ENCODE measurements at places on chromosomes 3 and 15.

DNA sequence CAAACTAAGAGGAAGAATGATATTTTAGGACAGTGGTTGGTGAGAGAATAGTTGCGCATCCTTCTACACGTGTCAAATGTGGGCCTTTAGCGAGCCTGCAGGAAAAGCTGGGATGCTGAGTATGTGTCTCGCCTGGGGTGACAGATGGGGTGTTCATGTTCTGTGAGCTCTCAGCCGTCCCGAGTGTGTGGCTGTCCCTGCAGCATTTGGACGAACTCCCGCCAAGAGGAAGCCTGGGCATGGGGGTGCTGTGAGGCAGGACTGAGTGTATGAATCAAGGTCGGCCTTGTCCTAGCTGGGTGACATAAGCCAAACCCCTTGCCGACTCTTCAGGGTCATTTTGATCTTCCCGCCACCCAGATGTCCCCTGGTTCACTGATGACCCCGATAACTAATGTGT is 94.8 kb downstream of the CACNA1D start:
- no peak for DNase-seq

DNA sequence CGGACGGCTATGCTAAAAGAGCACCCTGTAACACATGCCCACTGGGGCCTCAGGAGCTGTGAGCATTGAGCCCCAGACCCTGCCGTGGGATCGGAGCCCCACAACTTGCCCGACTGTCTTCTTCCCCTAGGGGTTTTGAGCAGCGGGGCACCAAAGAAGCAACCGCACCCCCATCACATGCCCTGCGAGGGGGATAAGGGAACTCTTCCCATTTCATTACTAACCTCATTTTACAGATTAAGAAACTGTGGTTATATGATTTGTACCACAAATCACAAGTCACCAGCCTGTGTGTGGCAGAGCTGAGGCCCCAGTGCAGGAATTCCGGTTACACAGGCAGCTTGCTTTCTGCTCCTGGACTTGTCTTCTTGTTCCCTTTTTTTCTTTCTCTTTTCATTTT is 86.2 kb downstream of the CD47 start:
- no peak for DNase-seq

- no peak for DNase-seq
Measured at GRCh38 chr3:123291404-123291803, 89.7 kb downstream of the SEC22A start.

GRCh38 chr3:68631850-68632545 is 300.3 kb downstream of the TAFA4 start:
- no peak for DNase-seq

DNA sequence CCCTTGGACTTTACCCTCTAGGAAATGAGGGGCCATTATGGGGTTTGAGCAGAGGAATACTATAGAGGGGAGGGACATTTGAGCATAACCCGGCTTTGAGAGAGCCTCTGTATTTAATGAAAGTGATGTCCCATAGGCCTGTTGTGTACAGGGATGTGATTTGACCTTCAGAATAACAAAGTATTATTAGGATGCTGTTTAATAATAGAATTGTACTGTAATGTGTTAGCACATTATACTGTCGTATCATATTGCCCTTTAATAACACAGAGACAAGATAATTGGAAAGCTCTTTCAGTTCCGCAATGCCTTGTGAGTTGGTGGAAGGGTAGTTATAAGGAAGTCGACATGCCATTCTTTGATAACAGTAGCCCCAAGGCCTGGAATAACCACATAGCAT is 328.3 kb downstream of the RYR3 start:
- no peak for DNase-seq

DNA sequence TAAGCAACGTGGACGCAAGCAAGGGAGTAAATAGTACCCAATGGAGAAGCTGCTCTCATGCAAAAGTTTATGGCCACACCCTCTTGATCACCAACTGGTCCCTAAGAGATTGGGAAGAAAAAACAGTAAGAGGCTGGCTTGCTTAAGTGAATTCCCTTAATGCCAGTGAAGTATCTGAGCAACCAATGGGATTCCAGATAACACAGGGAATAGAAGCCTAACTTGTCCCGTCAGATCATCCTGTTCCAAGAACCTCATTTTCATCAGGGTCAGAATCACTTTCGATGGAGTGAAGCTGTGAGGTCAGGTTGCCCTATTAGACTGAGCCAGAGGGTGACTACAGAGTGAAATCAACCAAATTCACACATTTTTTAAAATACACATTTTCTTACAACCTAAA is 104.3 kb downstream of the CD47 start:
- DNase-seq: no peak

GRCh38 chr15:98017150-98017964 is 56.9 kb downstream of the ARRDC4 start:
- no peak for DNase-seq

- no peak for DNase-seq
Measured at GRCh38 chr15:52551762-52552161, 17.1 kb downstream of the ARPP19 start.

DNA sequence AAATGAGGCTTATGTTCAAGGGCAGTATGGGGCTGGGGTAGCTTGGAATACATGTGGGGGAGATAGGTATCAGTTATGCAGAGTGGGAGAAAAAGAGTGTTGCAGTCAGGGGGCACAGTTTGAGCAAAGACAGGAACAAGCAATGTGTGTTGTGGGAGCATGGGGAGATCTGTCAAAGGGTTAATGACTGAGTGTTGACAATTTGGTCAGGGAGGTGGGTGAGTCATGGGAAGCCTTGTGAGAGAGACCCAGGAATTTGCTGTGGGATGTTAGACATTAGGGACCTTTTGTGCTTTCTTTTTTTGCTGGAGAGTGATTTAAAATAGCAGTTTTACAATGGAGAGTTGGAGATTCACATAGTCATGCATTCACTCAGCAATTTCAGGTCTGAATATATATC is 221.6 kb upstream of the NR2E3 start:
- no peak for DNase-seq

- no peak for DNase-seq
Measured at GRCh38 chr3:151816091-151816604, 2.2 kb downstream of the AADAC start.

DNA sequence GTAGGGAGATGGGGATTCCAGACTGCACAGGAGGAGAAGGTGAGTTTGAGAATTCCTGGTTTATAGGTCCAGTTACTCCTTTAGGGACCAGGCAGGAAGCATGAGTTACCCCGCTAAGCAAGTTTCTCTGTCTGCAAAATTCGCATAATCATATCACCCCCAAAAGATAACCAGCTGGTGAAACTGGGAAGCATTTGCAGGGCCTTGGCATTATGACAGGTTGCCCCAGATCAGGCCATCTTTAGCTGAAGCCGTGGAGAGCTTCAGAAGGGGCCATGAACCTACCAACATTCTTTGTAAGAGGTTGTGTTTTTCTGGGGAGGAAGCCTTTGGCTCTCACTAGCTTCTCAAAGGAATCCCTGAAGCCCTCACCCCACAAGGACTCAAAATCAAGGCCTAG is 29.4 kb downstream of the ATP2B2 start:
- no peak for DNase-seq

GRCh38 chr3:41026394-41027177 is 172.7 kb upstream of the CTNNB1 start:
- no peak for DNase-seq

DNA sequence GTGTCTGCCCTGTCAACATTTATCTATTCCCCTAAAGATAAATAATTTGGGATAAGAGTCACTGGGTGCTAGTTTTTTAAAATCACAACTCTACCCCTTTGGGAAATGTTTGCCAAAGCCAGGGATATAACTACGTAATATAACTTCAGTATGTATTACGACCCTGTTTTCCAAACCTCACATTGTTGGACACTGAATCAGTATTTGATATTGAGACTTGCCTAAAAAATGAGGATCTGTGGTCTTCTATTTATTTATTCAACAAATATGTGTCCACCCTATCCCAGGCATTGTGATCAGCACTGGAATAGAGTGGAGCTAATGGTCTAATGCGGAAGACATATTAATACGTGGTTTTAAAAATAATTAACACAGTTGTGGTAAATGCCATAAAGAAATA is 4.5 kb upstream of the MGA start:
- DNase-seq: no peak

- DNase-seq: no peak
Measured at GRCh38 chr3:117217355-117217754, 507.8 kb downstream of the TUSC7 start.

DNA sequence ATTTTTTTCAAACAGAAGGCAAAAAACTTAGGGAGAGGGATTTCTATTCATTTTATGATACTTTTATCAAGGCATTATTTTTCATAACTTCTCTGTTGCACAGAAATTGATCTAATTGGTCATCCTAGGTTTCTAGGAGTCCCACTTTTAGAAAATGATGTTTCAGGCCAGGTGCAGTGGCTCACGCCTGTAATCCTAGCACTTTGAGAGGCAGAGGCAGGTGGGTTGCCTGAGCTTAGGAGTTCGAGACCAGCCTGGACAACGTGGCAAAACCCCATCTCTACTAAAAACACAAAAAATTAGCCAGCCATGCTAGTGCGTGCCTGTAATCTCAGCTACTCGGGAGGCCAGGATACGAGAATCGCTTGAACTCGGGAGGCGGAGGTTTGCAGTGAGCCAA is 2.8 kb downstream of the LACTB start:
- no peak for DNase-seq

- no peak for DNase-seq
Measured at GRCh38 chr3:26105261-26105660, 315.4 kb downstream of the OXSM start.

- no peak for DNase-seq
Measured at GRCh38 chr3:132486099-132486498, 68.8 kb downstream of the DNAJC13 start.

- DNase-seq: no peak
Measured at GRCh38 chr3:134611516-134611915, 39.3 kb downstream of the KY start.

GRCh38 chr3:20836801-20837200 is 650.8 kb upstream of the SGO1 start:
- no peak for DNase-seq

GRCh38 chr15:82803793-82804574 is 1.9 kb downstream of the FSD2 start:
- no peak for DNase-seq

- DNase-seq: no peak
Measured at GRCh38 chr3:182710557-182711157, 82.6 kb upstream of the ATP11B start.

- no peak for DNase-seq
Measured at GRCh38 chr3:139388821-139389551, 461 bp downstream of the COPB2 start.

- no peak for DNase-seq
Measured at GRCh38 chr3:32392536-32393302, 1.1 kb downstream of the CMTM7 start.

DNA sequence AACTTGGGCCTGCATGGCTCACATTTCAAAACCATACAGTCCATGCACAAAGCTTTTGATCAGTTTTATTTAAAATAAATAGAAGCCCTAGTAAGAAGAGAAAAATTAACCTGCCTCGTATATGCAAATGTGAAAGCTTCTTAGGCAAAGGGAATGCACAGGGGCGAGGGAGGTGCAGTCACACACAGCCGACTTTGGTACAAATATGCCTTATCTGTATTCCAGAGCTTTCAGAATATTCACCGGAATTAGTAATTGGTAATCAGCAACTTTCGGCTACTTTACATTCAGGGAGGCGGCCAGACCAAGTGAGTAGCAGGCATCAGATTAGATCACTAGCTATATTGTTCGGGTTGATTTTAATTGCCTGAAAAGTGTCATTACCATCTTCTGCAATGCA is 7.5 kb downstream of the CNTN3 start:
- no peak for DNase-seq

GRCh38 chr15:92050220-92050898 is 196.9 kb downstream of the SLCO3A1 start:
- no peak for DNase-seq

GRCh38 chr3:47404955-47405790 is 24.4 kb downstream of the PTPN23 start:
- no peak for DNase-seq

DNA sequence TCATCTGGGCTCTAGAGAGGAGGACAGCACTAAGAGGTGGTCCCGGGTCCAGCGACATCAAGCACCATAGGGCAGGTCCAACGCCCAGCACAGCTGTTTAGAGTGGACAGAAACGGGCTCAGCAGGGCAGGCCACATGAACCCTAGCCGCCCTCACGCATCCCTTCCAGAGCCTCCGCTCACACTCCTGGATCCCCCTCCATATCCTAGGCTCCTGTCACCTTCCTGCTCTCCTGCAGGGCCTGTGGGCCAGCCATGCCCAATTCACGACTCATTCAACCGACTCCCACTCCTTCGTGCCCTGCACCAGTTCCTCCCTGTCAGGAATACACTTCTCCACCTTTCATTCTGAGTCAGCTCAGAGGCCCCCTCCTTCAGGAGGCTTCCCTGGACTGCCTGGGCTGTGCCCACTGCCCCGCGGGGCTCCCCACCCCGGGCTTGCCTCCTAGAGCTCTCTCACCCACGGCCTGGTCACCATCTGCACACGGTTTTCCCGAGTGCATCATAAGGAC is 90.2 kb downstream of the LINGO1 start:
- no peak for DNase-seq

- no peak for DNase-seq
Measured at GRCh38 chr3:141110322-141110721, 59.2 kb downstream of the SPSB4 start.

DNA sequence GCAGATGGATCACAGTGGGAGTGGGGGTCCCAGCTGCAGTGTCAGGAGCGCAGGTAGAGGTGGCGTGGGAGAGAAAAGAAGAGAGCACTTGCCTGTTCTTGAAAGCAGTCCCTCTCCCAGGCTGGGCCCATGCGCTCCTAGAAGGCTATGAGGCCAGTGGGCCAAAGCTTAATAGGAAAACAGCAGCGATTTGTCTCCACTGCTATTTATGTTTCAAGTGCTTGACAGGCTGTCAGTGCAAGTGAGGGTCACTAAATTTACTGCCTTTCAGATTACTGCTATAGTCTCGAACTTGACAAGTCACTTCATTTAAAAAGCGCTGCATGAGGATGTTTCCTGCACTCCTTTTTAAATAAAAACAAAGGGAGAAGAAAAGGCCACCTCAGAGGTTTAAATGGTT is 239.5 kb downstream of the GAP43 start:
- DNase-seq: no peak

DNA sequence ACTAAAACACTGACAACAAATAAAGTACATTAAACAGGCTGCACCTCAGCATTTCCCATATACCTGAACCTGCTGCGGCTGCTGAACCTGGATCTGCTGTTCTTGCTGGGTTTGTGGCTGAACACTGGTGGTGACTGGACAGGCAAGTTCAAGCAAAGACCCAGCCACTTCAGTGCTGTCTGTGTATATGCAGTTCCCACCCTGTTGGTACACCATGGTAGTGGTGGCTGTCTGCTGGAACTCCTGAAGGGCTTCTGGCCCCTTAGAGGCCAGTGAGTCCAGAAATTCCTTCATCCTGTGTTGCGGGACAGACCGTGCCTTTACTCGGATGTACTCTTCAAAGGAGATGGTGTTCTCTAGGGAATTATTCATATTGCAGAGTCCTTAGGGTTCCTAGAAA is 17.2 kb downstream of the QRICH1 start:
- DNase-seq: no peak

DNA sequence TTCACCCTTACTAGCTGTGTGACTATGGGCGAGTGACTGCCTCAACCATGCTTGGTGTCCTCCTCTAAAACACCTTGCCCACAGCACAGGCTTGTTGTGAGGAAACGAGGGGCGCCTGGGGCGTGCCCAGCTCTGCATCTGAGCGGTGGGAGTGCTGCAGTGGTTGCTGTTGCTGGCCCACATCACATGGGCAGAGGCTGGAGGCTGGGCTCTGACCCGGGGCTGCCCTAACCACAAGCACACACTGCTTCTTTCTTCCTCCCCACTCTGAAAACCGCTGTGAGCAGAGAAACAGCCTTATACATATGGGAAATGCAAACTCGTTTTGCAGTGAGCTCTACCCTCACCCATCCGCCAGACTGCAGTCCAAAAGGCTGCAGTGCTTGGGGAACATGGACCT is 74.8 kb upstream of the RPL32 start:
- DNase-seq: peak; percentile 12

All from T-cell (primary cell).